ENCODE measurements at places on chromosomes 5 and 9. TPM values are rescaled to one million over a fixed set of nuclear protein-coding genes. Genes with fewer than 3 reads are reported as not detected.

DNA sequence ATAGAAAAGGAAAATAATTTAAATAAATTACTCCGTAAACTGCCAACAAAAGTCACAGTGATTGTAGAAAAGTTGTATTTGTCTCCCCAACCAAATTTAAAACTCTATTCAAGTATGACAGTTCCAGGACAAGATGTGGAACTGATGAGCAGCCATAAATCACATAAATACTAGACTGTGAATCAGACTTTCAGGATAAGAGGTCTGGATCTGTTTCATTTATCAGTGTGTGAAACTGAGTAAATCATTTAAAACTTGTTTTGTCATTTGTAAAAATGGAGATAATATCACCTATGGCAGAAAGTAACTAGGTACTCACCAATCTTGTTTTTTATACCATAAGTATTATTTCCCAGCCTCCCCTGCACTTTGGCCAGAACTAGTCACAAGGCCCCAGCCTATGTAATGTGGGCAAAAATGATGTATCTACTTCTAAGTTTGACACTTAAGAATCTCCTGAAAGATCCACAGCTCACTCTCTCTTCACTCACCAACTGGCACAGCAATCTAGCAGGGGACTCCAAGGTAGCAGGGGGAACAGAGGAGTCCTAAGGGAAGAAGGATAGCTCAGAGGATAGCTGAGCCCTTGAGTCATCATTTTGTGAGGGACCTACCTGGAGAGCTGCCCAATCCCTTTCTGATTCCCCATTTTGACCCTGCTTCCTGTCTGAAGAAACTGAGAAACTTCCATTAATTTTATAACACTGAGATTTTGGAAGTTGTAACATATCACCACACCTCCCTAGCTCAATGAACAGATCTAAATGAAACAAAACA lies 31.6 kb downstream of the TMEM161B start:
- DNase-seq: no peak

Gene GKAP1
- total RNA-seq: 4.8 TPM

- peak; percentile 55 for DNase-seq
Observed at GRCh38 chr5:140391732-140392131, 9.9 kb upstream of the ANKHD1 start.

DNA sequence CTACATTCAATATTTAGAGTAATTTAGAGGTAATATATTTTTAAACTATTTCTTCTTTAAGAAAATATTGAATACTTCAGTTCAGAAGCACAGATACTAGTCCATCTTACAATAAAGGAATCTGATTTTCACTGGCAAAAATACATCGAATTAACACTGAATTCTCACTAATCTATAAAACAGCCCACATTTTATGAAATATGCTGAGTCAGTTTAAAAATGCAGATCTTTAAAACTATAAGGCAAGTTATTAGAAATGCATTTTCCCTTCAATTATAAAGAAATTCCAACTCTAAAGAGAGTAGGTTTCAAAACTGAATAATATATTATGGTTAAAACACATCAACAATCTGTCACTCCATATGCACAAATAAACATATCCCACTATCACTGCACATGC lies 232.5 kb downstream of the SLF1 start:
- DNase-seq: no peak

DNA sequence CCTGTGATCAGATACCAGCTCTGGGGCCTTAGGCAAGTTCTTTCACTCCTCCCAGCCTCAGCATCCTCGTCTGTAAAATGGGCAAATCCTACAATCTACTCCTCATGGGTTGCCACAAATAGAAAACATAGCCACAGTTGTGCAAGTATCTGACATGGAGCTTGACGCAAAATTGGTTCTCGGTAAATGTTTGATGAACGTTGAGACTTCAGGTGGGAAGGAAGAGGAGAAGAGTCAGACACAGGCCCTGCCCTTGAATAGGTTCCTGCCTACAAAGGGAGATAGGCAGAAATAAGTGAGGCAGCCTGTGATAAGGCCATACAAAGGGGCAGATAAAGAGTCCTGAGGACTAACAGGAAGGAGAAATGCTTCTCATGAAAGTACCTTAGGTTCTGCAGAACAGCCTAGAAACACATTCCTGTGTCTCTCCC lies 26.1 kb upstream of the CPEB4 start:
- DNase-seq: no peak

Gene SEMA5A
- not detected for total RNA-seq

- no peak for DNase-seq
Observed at GRCh38 chr5:64518793-64519192, 13.0 kb downstream of the RGS7BP start.

- no peak for DNase-seq
Observed at GRCh38 chr5:94391996-94392395, 226.4 kb downstream of the KIAA0825 start.
